RWPE1 (cell line): ENCODE measurements at places on chromosomes 7 and 10.

GRCh38 chr7:76223286-76223972, 21.7 kb downstream of the SRRM3 start:
- no peak for DNase-seq

GRCh38 chr7:51019891-51020870, 237.5 kb upstream of the GRB10 start:
- DNase-seq: no peak

DNA sequence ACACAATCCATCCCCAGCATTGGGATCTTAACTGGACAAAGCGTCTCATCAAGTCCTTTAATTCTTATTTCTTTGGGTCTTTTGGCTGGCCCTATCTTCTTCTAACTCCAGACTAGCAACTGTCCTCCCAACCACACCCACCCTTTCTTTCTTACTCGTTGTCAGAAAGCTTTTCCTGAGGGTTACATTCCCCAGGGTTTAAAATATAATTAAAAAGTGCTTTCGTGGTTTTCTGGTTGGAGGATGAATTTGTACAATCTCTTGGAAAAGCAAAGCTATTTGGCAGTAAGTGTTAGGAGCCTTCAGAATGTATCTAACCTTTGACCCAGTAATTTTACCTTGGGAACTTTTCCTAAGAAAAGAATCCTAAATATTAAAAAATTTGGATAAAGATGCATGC, 10.4 kb upstream of the ITGB8 start:
- DNase-seq: no peak

DNA sequence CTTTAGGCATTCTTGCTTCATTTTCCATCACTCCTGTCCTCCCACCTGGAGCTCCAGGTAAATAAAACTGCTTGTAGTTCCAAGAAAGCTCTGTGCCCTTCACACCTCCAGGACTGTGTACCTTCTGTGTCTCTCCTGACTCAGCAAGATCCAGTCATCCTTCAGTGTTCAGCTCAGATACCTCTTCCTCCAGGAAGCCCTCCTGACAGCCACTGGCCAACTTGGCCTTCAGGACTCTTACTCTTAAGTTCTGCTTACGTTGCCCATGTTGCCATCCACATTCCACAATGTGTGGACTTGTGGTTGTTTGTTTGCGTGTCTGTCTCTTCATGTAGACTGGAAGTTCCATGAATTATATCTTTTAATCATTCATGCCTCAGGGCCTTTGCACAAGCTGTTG, 48.0 kb downstream of the SORCS3 start:
- no peak for DNase-seq

GRCh38 chr10:122142641-122143237, 128.4 kb upstream of the BTBD16 start:
- DNase-seq: no peak

- DNase-seq: no peak
These were observed 212.3 kb upstream of the ZMIZ1 start for GRCh38 chr10:78856421-78856820.

DNA sequence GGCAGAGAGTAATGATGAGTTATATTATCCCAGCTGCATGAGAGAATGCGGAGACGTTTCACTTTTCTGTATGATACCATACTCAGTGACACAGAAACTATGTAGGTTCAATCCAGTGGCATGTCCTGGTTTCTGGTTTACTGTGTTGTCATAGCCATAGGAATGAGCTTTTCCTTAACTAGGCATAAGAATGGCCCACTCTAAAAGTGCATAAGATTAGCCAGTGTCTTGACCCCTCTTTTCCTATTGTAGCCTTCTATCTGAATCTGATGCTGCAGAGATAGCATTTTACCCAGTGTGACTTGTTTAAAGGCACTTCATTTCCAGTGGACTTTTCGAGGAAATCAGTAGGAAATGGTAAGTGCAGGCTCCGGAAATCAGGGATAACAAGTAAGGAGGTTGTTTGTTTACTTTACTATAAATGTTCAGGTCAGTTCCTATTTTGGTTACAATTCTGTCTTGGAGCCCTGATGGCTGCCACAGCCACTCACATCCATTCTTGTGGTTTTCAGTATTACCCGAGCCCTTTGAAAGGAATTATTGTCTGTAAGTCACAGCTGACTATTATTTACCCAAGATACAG, 70.5 kb downstream of the SEMA3A start:
- no peak for DNase-seq

DNA sequence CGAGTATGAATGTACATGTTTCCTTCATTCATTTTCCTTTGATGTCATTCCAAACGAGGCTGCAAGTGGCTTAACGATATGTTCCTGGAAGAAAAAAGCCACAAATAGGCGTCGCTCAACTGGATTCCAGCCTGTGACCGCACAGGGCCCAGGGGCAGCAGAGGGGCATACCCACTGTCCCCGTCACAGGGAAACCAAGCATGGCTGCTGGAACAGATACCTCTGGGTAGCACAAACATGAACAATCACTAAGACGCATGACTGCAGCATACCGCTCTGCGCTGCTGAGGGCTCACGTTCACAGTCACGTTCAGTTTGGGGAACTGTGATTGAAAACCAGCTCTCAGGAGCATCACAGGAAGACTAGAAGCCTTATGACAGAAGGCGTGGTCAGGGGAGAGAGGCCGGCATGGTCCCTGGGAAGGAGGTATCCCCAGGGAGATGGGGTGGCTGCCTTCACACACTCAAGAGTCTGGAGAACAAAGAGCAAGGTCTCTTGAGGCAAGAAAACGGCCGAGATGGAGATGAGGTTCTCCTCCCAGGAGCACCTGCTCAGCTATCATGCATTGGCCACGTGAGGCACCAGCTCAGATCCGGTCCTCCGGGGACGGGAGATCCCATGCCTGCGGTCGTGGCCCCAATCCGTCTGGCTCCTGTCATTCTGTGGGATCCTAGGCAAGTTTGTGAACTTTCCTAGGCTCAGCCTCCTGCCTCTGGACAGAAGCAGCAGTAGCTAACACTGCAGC, 213.6 kb downstream of the DIP2C start:
- DNase-seq: no peak

- no peak for DNase-seq
These were observed 72.7 kb downstream of the ELFN1 start for GRCh38 chr7:1742555-1743303.

GRCh38 chr10:64196638-64197315, 675.6 kb downstream of the REEP3 start:
- no peak for DNase-seq

GRCh38 chr7:27179503-27180430, 5.3 kb downstream of the HOXA11 start:
- peak; percentile 84 for DNase-seq

GRCh38 chr7:38451840-38452239, 178.4 kb upstream of the TARP start:
- peak; percentile 30 for DNase-seq

DNA sequence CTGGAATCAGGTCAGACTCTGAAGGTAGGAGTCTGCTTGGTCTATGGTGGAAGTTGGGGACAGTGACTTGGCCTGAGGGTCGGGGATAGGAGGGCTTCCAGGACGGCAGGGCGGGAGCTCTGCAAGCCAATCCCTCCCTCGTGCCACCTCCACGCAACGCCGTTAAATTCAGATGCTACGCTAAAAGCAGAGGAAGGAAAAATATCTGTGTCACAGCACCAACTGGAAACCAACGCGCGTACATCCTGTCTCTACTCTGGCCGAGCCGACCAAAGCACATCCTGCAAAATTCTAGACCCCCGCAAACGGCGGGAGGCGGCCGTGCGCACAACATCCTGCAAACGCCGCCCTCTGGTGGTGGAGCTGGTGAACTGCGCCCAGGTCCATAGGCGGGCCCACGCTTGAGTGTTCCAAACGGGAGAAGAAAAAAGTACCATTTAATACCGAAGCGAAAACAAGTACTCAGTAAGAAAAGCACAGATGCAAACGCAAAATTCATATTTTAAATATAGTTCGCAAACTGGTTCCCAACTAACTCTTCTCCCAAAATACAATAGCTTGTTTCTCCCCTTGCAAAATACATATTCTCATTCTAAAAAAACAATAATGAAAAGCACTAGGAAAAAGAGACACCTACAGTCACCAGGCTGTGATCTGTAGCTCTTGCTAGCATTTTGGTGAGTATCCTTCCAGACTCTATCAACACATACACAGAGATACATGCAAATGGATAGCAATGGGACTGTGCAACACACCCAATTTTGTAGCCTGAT, 45.7 kb upstream of the HSPA12A start:
- DNase-seq: peak; percentile 64

DNA sequence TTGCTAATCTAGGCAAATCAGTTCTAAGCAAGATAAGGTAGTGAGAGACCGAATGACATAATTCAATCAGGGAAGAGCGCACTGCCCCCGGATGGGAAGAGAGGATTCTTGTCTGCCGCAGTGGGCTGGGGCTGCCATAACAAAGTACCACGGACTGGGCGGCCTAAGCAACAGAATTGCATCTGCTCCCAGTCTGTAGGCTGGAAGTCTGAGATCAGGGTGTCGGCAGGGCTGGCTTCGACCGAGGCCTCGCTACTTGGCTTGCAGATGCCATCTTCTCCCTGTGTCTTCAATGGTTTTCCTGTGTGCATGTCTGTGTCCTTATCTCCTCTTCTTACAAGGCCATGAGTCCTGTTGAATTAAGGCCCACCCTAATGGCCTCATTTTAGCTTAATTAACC, 59.7 kb upstream of the TMEM72 start:
- DNase-seq: no peak

GRCh38 chr10:102683736-102684135, 30.5 kb downstream of the ARL3 start:
- no peak for DNase-seq

DNA sequence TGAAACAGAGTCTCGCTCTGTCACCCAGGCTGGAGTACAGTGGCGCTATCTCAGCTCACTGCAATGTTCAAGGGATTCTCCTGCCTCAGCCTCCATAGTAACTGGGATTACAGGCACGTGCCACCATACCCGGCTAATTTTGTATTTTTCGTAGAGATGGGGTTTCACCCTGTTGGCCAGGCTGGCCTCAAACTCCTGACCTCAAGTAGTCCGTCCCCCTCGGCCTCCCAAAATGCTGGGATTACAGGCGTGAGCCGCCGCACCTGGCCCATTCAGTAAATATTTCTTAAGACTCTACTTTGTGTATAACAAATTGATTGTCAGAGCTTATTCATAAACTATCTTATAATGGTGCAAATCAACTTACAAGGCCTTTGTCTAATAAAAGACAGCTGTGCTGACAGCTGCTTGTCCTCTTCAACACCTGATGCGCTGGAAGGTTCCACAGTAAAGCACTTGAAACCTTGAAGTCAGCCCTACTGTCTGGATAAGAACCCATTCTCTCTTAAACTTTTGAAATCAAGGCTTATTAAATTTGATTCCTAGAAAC, 14.7 kb downstream of the ECHDC3 start:
- DNase-seq: no peak

DNA sequence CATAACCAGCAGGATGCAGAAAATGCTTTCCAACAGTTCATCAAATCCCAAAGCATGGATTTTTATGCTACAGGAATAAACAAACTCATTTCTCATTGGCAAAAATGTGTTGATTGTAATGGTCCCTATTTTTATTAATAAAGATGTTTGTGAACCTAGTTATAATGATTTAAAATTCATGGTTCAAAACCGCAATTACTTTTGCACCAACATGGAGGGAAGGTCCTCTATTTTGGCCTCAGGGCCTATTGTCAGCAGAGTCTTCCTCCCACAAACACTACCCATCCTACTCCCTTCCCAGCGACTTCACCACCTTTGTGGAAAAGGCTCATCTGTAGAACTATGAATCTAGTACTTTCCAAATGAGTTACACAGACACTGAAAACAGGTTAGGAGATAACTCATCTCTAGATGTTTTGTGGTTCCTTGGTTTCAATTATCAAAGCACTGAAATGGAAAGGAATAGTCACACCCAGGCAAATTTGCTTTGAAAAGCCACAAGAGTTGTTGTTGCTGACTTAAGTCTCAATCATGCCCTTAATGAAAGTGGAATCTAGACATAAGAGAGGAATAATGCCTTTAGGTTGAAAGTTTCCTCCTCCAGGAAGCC, 59.4 kb upstream of the FRMD4A start:
- DNase-seq: no peak

DNA sequence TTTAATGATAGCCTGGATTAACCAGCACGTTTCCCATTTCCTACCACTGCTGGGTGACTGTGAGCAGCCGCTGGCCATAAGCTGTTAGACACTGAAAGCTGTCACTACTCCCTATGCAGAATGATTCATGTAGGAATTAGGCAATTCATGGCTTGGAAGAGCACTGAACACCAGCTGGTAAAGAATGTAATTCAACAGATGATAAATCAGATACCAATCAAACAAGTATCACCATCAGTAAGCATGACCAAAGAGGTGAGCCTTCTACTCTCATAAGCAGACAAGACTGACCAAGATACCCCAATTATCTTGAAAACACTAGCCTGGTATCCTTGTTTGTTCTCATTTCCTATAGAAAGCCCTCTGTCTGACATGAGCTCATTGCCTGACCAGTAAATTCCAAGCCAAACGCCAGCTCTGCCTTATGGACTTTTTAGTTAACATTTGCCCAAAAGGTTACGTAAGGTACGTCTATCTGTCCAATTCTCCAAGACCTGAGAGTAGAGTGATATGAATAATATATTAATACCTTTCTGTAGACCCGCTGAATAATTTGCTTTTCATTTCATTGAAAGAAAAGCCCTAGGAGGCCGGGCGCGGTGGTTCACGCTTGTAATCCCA, 127.7 kb downstream of the ELMO1 start:
- no peak for DNase-seq

DNA sequence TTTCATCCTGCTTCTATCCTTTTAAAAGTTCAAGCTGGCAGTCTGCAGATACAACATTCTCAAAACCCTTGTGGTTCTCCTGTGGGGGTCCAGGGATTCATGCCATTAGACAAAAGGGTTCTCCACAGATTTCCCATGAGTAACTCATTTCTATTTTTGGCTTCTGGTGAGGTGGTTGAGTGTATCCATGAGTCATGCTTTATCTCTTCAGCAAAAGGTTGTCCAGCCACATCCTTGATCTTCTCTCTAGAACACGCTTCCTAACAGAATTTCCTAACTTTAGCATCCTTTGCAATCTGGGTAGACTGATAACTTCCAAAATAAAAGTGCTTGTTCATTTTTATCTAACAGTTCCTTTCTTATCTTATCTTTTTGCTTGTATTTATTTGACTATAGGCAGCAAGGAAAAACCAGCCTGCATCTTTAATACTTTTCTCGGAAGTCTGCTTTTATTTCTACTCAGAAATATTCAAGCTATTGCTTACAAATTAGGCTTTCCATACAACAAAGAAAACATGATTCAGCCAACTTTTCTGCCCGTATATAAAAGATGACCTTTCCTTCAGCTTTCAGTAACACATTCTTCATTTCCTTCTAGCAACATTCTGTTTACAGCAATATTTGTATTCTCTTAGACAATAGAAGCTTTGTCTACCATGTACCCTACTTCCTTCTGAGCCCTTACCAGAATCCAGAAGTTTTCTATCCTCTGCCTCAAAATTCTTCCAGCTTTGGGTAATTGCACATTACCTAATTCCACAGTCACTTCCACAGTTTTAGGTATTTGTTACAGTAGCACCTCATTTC, 79.3 kb upstream of the IL6 start:
- no peak for DNase-seq

- peak; percentile 13 for DNase-seq
These were observed 1.4 kb downstream of the ATP5F1C start for GRCh38 chr10:7789390-7789789.
